Omental fat pad (tissue), 4 donors: ENCODE measurements at places on chromosomes 7 and 10.

GRCh38 chr10:106920538-106920937, 244.0 kb downstream of the SORCS1 start:
- no peak for DNase-seq

- DNase-seq, result no peak
These were observed 9.6 kb downstream of the PKD1L1 start for GRCh38 chr7:47938574-47939165.

DNA sequence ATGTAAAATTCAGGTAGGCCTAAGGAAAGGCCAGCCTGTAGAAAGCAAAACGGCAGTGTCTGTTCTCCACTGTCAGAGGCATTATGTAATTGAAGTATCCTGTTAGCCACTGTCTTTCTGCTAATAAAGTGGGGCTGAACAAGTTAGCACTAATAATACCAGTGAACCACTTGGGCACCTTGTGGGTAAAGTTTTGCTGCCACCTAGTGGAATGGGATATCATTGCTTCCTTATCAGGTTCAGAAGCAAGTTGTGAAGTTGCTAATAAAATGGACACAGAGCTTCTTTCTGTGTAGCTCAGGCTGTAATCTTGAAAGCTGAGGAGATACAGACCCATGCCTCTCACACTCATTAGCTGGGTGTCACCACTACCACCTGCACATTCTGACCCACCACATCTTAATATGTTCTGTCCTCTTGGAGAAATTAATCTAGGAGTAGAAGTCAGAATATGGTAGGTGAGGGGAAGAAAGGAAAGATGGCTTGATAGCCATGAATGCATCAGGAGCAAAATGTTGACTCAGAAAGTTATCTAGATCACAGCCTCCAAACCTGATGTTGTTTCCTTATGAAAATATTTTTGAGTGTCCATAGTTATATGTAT, 175.1 kb downstream of the SEPTIN7 start:
- DNase-seq, result no peak

DNA sequence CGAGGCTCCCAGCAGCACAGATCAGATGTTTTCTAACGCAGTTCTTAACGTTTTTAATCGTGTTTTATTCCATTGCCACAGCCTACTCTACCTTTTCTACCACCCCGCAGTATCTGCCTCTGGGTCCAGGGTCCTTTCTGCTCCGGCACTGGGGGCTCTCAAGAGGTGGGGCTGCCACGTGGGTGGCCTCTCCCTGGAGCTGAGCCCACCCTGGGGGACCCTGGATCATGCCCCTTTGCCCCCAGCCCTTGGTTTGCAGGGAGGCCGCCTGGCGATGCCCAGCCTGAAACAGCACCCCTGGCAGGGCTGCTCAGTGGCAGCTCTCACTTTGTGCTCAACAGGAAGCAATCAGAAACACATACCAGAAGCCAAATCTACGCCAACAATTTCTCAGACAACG, 25.3 kb downstream of the PDIA4 start:
- no peak for DNase-seq

DNA sequence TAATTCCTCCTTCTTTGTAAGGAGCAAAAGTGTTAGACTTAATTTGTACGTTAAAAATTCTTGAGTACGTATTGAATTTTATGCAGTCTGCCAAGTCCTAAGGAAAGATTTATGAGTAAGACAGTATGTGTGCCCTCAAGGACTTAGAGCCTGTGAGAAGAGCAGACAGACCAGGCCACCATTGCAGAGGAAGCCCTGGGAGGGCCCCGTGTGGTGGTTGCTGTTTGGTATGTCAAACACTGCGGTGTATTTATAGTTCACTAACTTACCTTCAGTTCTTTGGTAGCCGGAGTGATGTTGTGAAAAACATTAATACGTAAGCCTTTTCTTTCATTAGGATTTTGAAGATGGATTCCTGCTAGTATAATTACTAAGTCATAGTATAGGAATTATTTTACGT, 82.9 kb downstream of the GALNT11 start:
- DNase-seq, result no peak
